ENCODE measurements at places on chromosomes 2 and 18.

DNA sequence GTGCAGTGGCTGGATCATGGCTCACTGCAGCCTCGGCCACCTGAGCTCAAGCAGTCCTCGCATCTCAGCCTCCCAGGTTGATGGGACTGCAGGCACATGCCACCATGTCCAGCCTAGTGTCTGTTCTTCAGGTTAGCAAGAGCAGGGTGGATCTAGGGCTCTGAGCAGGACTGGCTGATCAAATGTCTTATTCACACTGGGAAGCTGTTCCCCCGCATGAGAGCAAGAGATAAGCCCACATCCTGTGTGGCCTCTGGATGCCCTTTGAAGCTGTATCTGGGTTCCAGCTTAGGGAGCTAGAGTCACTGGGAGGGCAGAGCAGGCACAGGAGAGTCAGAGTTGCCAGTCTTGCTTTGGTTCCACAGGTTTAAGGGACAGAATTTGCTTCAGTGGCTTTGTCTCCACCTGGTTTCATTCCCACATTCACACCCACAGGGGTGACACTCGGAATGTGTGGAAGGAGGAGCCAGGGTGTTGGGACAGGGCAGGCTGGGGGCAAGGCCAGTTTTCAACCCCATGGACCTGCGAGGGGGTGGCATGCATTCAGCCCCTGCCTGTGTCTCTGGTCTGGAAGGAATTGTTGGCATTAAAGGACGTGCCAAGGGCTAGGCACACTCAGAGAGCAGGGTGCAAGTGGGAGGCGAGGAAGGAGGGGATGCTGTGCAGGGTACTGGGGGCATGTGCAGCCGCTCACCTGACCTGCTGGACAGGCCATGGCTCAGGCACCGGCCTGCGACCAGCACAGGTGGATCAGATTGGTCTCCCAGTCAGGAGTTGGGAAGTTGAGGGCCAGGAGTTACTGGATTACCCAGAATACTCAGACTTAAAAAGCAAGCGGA, 24.5 kb downstream of the PTPN18 start:
- no peak for DNase-seq

DNA sequence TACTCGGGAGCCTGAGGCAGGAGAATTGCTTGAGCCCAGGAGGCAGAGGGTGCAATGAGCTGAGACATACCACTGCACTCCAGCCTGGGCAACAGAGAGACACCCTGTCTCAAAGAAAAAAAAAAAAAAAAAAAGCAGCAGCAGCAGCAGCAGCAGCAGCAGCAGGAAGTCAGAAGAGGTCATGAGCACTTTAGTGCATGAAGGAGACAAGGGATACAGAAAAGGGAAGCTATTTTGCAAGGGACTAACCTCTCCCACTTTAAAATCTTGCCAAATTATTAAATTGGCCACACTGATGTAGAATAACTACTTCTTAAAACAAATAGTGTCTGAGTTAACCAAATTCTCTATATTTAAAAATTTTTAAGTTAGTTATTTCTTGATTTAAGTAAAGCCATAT, 113.4 kb upstream of the PDE1A start:
- no peak for DNase-seq

DNA sequence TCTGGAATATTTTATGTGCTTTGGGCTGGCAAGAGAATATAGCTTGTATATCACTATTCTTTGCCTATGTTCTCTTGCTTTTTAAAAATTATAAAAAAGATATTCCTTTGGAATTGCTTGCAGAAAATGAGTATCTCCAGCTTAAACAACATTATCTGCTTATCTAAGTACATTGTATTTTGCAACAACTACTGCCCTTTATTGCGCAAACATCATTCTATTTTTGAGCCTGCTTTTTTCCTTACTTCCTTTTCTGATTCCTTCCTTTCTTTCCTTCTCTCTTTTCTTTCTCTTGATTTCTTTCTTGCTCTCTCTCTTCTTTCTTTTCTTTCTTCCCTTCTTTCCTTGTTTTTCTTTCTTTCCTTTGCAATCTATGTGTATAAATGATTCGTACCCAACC, 74.0 kb downstream of the UNC80 start:
- no peak for DNase-seq

DNA sequence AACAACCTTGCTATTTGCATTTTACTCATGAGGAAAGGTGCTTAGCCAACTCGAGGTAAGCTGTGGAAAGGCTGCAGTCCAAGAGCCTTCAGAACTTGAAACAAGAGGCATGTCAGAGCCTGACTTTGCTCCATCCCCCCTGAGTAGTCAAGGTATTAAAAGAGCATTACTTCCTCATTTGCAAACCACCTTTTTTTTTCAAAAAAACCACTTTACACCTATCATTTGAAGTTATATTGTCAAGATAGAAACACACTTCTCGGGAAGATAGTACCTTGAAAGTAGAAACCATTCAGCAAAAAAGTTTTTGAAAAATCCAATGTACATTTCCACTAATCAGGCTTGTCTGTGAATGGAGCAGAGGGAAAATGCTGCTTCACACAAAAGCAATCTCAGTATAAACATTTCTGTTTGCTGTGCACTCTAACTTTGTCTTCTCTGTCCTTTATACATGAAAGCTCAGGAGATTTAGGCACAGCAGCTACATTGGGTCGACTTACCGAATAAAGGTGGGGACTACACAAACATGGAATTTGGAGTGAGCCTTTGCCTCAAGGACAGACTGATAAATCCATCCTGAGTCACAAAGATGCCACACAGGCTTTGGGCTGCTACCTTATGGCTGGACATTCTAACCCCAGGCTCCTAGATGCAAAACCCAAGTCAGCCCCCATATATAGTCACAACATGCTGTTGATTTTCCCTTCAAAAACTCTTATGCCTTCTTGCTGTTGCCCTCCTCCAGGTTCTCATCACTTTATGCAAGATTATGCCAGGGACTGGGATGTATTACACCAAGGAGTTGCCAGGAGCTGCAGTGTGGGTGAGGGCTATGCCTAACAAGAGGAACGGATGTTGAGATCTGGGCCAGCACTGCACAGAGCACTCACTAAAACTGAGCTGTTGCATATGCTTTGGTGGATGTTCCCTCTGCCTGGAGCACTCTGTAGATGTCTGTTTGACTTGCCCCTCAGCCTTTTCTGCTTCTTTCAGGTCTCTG, 41.4 kb upstream of the EML4 start:
- DNase-seq: no peak

DNA sequence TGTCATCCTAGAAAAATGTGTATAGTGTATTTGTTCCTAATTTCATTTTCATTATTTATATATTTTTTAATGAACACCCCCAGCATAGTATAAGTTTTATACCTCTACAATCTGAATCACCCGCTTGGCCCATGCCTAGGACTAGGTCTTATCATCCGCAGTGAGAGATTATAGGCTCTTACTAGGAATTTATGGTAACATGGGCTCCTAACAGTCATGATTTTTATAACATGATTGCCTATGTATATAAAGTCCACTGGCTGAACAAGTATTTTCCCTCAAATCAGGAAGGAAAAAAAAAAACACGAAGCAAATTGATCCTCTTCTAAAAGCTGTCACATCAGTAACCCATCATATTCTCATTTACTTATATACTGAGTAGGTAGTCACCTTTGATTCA, 666.1 kb upstream of the NRXN1 start:
- no peak for DNase-seq

- DNase-seq: no peak
Observed at GRCh38 chr2:64609942-64610281, 43.8 kb downstream of the SERTAD2 start.

GRCh38 chr2:171798156-171798820, 95.8 kb downstream of the SLC25A12 start:
- no peak for DNase-seq

GRCh38 chr2:7594211-7594610, 677.0 kb downstream of the RNF144A start:
- no peak for DNase-seq

GRCh38 chr2:36659872-36660312, 36.6 kb upstream of the VIT start:
- DNase-seq: no peak

GRCh38 chr2:201628545-201628944, 14.8 kb downstream of the TMEM237 start:
- DNase-seq: no peak

GRCh38 chr2:240911641-240912265, 5.6 kb downstream of the CROCC2 start:
- no peak for DNase-seq

DNA sequence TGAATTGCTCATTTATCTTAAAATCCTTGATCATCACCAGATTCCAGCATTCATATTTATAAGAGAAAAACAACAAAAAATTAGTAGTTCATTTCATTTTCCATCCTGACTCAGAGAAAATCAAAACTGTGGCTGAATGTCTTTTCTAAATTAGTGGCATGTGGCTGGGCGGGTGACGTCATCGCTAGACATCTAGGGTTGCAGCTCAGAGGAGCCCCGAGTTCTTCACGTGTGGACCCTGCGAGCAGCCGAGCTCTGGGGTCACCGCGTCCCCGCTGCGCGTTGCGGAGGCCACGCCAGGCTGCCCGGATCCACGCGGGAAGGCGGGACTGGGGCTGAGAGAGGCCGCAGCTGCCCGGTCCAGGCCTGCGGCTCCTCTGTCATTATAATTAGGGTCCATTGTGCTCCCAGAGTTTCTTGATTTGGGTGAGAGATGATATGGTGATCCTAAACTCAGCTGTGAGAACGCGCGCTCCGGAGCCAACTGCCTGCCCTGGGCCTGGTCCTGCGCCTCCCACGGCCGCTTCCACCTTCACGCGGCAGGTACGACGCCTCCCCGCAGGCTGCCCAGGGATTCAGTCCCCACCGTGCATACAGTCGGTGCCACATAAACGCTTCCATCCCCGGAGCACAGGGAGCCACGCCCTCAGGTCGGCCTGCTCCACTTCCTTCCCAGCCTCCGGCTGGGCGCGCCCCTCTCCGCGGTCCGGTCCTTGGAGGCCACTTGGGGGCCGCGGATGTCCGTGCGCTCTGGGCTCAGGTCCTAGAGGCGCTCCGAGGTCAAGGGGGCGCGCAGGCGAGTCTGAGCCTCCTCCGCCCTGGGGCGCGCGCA, 56.5 kb downstream of the TMEM18 start:
- DNase-seq: no peak

DNA sequence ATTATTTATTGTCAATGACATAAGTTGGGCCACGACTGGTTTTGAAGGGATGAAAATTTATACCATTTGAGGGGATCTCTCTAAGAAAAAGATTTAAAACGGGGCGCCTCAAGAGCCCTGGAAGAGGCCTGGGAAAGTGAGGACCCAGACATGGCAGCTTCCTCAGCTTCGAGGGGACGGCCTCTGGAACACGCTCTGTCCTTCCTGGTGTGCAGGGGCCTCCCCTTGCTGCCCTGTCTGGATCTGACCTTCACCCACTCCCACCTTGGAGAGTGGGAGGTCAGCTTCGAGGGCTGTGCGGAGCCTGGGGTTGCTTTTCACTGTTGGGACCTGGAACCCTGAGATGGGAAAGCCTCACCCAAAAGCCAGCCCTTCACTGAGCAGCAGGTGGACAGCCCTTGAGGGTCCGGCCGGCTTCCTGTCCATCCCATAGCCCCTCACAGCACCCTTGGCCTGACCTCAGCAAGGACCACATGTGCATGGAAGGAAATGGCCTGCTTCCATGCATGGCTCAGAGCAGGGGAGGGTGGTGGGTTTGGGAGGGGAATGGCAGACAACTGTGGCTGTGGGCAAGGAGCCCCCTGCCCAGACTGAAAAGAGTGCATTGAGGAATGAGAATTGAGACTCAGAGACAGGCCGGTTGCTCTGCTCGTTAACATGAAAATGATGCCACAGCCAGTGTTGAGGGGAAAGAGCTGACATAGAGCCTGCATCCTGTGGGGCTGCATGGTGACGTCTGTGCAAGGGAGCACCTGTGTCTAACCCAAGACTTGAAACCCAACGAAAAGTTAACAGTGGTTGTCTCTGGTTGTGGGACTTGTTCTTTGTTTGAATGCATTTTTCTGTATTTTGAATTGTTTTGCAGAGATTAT, 16.3 kb downstream of the FBLN7 start:
- DNase-seq: no peak

GRCh38 chr2:69113627-69114026, 100.6 kb downstream of the ANTXR1 start:
- no peak for DNase-seq

DNA sequence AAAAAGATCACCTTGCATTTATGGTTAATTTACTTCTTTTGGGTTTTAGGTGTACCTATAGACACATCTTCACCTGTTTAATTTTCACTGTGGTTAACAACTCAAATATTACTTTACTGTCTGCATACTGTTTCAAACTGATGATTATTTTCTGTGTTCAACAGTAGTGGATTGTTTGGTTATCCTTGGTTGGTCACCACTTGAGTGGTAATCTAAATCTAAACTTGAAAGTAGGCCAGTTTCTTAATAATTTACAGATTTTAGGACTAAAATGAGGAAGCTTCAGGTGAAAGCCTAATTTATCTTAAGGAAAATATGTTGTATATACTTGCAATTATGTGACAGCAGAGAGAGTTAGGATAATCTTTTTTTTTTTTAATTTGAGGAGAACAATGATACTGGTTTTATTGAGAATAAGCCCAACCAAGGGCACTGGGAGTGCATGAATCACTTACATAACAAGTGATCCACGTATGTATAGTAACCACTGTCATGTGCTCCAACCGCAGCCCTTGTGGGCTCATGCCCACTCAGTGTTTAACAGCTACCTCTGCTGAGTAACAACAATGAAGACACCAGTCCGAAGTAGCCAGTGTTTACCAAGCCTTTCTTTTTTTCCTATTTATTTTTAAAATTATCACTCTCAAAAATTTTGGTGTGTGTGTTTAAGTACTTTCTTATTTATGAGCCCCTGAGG, 31.0 kb upstream of the WDSUB1 start:
- DNase-seq: no peak

GRCh38 chr18:36066686-36067054, 689 bp downstream of the RPRD1A start:
- DNase-seq: no peak

DNA sequence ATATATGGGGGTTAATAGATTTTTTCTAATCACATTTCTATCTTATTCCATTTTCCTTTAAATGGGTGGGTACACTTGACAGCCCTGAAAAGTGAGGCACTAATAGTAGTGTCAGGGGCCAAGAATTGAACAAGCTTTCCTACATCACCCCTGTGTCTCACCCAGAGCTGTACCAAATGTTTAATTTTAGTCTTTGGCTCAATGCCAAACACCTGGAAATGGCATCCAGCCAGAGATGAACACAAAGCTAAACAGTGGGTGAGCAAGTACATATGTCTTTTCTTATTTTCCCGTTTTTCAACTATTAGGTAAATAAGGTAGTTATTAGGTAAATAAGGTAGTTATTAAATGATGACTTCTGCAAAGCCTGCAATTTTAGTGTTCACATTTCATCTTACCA, 276.3 kb upstream of the ERBB4 start:
- DNase-seq: no peak

GRCh38 chr2:13917958-13918357, 714.6 kb upstream of the LRATD1 start:
- no peak for DNase-seq

DNA sequence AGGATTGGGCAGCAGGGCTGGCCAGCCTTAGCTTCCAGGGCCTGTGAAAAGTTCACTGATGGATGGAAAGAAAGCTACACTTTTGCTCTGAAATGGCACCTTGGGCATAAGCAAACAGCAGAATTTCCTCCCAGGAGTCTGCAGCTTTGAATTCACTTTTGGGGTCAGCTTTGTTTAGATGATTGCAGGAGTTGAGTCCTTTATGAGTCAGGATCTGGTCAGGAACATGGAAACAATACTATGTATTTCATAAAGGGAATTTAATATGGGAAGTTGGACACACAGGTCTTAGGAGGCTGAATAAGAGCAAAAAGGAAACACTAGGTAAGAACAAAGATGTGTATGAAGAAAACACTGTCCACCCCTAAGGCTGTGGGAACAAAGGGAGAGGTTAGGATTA, 345.3 kb downstream of the TSN start:
- DNase-seq: no peak

GRCh38 chr2:7620255-7620654, 703.0 kb downstream of the RNF144A start:
- no peak for DNase-seq
